ENCODE measurements at places on chromosomes 12 and 14.

DNA sequence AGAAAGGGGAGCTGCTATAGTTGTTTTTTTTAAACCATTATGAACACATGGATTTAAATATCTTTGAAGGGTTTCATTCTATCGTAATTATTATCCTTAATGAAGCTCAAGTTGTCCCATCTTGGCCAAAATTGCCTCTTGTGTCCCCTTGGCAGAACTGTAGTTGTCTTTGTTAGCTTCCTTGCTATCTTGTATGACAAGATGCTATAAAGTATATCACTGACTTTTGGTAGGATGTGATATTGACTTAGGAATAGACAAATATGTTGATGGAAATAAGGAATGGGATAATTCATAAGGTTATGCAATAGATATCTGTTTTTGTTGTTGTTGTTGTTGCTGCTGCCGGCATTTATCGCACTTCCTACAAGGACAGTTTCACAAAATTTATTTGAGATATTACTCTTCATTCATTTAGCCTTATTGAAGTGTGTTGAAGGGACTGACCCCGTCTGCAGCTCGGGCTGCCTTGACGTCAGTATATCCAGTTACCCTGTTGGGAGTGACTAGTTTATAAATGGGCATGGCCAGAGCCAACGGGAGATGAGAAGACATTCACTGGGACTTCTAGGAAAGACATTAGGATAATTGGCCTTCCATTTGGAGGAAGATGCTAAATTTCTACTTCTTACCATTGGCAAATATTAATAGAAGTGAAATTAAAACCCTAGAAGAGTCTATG, 26.1 kb upstream of the APOLD1 start:
- no peak for DNase-seq

- DNase-seq, result no peak
These were observed 99.7 kb upstream of the PLEKHG7 start for GRCh38 chr12:92602930-92603623.

DNA sequence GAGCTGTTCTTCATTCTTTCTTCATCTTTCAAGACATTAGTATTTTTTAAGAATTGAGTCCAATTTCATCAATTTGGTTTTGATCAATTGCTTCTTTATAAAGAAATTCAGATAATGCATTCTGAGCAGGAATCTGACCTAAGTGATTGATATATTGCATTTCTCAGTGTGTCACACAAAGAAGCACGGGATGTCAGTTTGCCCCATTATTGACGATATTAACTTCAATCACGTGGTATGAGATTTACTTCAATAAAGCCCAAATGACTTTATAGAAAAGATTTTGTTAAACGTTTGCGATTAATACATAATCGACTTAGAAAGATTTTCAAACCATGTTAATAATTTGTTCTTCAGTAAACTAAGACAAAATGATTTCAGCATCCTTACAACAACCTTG, 1254.2 kb downstream of the FSCB start:
- DNase-seq, result no peak

- DNase-seq, result no peak
These were observed 710.7 kb upstream of the TBX3 start for GRCh38 chr12:115394496-115395220.

All from NCI-H446 (cell line).